ENCODE measurements at places on chromosomes 1 and 21.

- DNase-seq = no peak
Measured at GRCh38 chr1:178928976-178929375, 58.1 kb upstream of the ANGPTL1 start.

- no peak for DNase-seq
Measured at GRCh38 chr1:6098303-6099215, 52.9 kb downstream of the KCNAB2 start.

- DNase-seq = no peak
Measured at GRCh38 chr21:25913479-25913878, 178.7 kb downstream of the GABPA start.

- no peak for DNase-seq
Measured at GRCh38 chr1:61080413-61081143, 1.8 kb upstream of the NFIA start.

- no peak for DNase-seq
Measured at GRCh38 chr1:33336580-33336979, 15.7 kb upstream of the A3GALT2 start.

- DNase-seq = no peak
Measured at GRCh38 chr1:167752219-167752985, 30.6 kb downstream of the MPZL1 start.

DNA sequence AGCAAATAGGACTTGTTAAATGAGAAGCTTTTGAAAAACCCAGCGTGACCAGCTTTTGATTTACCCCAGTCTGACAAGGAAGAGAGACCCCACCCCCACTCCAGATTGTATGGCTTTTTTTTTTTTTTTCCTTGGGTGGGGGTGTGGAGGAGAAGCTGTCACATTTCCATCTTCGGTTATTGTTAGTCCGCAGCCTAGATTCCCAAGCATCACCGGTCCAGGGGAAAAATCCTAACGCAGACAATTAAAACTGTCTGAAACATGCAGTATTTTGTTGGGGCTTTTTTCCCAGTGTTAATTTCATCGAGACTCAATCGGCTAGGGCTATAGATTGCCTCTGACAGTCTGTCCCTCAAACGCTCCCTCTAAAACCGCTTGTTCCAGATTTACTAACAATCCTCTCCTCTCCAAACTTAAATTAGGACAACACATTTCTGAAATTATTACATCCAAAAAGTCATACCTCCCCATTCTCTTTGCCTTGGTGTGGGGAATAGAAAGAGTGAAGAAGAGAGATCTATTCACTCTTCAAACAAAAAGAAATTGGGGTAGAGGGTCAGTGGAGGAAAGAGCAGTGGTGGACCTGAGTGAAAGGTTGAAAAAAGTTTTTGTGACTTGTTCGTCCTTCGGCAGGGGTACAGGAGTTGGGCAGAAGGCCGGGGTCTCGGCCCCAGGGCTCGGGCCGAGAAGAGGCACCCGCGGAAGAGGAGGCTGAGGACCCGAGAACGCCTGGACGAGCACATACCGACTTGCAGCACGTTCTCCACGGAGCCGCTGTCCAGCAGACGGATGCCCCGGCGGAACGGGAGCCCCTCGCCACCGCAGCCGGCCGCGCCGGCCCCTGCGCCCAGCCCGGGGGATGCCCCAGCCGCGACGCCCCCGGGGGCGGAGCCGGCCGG is 1.1 kb downstream of the ZSWIM5 start:
- DNase-seq = no peak

DNA sequence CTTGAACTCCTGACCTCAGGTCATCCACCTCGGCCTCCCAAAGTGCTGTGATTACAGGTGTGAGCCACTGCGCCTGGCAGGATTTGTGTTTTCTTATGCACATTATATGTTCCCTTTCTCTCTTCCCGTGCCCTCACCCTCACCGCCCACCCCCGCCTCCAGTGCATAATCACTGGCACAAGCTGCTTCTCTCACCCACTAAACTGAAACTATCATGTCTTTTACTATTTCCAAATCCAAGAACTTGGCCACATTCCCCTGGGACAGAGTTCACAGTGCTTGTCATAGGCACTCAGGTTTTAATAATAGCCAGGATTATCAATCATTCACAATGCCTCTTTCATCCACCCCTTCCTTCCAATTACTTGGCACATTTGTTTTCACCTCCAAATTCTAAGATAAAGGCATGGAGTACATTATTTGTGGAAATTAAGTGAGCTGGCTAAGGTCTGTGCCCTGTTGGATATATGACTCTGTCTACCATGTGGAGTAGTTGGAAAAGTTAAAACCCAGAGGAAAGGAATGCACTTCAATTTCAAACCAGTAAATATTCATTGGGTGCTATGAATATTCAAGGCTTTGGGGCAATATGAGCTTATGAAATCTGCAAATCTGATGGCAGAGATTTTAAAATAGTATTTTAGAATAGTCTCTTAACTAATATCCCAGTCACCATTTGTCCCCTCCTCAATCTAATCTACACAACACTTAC is 17.6 kb upstream of the MAPKAPK2 start:
- no peak for DNase-seq

DNA sequence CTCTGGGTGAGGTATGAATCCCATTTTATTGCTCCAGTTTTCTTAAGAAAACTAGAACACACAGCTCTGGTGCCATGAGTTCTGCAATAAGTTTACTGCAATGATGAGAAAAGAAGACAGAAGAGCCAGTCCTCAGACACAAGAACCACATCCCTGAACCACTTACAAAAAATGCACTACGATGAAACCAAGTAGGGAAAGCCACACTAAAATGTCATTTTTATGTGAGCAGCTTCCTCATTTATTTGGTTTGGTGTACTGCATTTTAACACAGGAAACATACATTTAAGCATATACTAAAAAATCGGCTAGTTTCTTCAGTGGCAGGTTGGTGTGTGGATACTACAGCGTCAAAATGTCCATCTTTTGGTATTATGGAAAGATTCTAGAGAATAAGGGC is 95.9 kb downstream of the PTPN14 start:
- no peak for DNase-seq

GRCh38 chr1:17095141-17095540 is 24.1 kb downstream of the PADI2 start:
- DNase-seq = no peak

DNA sequence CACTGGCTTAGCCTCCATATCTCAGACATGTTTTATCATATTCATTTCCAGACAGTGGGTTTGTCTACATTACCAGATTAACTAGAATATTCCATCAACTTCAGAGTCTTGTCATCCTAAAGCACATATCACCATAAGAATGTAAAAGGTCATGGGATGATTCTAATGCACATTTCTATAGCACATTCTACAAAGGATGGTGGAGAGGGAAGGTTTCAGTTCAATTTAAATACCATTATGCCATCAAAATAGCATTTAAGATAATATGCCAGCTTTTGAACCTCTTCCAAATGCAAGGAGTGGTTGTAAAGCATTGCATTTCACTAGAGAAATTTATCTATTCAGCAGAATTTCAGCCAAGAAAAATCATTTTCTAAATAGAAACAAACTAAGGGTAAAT is 970.5 kb downstream of the TTLL7 start:
- no peak for DNase-seq

DNA sequence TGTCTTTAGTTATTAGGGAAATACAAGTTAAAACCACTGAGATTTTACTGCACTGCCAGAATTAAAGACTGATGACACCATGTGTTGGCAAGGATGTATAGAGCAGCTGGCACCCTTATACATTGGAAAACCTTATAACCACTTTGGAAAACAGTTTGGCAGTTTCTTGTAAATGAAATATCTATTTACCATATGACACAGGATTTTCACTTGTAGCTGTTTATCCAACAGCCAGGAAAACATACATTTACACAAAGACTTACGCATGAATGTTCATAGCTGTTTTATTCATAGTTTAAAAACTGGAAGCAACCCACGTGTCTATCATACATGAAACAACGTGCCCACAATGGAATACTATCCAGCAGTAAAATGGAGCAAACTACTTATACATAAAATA is 45.3 kb downstream of the PRRC2C start:
- DNase-seq = no peak

DNA sequence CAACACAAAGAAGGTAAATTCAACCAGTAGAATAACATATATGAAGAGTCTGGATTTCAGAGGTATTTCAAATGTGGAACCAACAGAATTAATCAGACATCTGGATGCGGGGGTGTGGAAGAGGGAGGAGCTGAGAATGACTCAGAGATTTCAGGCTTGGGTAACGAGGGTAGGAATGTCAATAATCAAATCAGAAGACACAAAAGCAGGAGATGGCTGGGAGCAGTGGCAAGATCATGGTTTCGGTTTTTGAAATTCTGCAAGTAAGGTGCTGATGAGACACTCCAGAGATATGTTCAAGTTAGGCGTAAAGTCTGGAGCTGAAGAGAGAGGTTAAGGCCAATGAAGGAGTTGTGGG is 64.0 kb downstream of the PLPPR5 start:
- DNase-seq = no peak

DNA sequence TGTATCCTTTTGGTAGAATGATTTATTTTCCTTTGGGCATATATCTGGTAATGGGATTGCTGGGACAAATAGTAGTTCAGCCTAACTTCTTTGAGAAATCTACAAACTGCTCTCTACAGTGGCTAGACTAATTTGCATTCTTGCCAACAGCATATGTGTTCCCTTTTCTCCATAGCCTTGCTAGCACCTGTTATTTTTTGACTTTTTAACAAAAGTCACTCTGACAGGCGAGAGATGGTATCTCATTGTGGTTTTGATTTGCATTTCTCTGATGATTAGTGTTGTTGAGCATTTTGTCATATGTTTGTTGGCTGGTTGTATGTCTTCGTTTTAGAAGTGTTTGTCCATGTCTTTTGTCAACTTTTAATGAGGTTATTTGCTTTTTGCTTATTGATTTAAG is 99.8 kb downstream of the UCK2 start:
- no peak for DNase-seq

GRCh38 chr1:183571678-183572268 is 18.5 kb downstream of the NCF2 start:
- peak; percentile 23 for DNase-seq

- DNase-seq = no peak
Measured at GRCh38 chr1:154154053-154154452, 820 bp downstream of the NUP210L start.

DNA sequence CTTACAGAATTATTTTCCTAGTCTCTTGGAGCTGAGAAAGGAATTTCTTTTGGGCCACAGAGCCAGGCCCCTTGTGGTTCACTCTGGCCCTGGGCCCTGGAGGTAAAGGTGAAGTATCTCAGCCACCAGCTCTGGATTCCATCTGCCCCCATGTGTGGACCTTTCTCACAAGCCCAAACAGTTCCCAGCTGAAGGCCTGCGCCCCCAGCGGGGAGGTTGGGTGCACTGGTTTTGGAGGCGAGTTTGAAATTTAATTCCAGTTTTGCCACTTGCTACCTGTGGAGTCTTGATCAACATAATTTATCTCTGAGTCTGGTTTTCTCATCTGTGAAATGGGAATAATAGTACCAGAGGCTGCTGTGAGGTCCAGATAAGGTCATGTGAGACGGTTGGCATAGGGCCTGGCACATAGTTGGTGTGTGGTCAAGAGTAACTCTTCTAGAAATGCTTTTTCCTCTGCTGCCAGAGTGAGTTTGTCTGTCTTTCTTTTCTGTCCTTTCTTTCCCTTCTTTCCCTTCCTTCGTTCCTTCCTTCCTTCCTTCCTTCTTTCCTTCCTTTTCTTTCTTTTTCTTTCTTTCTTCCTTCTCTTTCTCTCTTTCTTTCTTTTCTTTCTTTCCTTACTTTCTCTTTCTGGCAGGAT is 6.1 kb downstream of the AGTRAP start:
- no peak for DNase-seq

- DNase-seq = no peak
Measured at GRCh38 chr1:174700775-174701174, 253.0 kb downstream of the GPR52 start.

DNA sequence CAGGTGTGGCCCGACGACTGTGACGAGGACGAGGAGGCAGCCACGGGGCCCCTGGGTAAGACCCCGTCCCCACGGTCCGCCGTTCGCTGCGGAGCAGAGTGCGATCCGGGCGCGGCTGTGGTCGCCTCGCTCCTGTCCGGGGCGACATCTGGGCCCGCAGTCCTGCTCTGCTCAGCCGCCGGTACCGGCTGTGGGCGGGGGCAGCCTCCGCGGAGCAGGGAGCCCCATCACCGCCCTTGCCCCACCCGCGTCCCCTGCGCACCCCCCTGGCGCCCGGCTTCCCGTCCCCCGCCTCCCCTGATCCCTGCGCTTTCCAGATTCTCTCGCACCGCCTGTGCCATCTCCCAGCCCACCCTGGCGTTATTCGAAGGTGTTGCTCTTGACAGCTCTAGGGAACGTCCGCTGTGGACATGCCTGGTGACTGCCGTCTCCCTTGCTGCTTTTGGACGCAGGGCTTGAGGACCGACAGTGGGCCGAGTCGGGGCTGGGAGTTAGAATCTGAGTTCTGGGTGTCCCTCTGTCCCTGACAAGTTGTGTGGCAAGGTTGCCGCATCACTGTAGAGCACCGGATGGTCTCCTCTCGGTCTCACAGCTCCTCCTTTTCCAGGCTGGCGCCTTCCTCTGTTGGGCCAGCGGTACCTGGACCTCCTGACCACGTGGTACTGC is 596 bp downstream of the TOR3A start:
- DNase-seq = peak; percentile 20

GRCh38 chr1:91601554-91602376 is 101.1 kb downstream of the CDC7 start:
- no peak for DNase-seq

GRCh38 chr1:40870135-40870728 is 8.1 kb upstream of the CITED4 start:
- no peak for DNase-seq

DNA sequence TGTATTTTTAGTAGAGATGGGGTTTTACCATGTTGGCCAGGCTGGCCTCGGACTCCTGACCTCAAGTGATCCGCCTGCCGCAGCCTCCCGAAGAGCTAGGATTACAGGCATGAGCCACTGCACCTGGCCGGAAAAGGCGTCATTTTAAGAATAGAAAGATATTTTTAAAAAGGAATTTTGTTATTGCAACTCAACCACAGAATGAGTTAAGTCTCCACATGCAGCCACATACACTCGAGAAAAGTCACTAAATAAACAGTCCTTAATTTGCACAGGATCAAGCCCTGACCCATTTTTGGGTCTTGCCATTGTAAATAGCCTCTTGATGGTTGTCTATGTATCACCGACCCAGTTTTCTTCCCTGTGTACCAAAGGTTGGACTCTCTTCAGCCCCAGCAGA is 85.5 kb downstream of the FBXO2 start:
- peak; percentile 31 for DNase-seq

DNA sequence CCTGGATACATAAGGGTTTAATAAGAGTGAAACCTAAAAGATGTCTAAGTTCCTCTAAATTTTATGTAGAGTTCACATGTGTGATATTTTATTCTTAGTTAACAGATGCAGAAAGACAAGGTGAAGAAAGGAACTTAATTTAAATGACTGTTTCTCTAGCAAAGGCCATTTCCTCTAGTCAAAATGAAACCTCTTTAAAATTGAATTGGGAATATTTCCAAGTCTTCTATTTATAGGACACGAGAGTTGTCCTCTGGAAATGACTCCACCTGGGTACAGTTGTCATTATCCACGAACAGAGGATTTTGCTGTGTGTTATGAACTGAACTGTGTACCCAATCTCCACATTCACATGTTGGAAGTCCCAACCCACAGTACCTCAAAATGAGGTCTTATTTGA is 64.5 kb upstream of the KCNK1 start:
- no peak for DNase-seq

Data from HS-27A (cell line).